Activated B cell treated with CpG ODN at 0.5 μM for 24 hours (primary cell): ENCODE measurements at places on chromosomes 4 and X.

DNA sequence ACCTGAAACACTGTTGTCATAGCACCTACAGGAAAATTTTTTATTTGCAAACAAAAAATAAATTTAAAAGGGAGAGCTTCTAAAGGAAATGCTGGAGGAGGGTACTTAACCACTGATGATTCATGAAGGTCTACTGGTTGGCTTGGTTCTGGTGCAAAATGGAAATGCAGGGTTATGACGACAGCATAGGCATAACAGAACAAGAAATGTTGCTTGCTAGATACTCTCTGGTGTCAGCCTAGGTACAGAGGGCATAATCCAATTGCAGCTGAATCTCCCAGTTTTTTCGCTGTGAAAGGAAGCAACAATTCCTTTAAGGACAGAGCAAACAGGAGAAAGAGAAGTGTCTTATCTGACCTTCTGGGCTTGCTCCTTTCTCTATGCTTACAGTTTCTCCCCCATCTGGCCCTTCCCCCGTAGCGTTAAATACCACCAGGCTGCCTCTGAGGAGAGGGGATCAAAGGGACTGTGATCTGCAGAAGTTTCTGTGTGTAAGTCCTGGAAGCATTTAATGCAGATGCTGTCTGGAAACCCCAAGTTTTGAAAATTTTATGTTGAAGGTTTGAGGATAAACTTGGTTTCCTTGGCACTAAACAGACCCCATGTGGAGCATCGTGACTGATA is 23.7 kb upstream of the CASK start:
- DNase-seq: no peak

DNA sequence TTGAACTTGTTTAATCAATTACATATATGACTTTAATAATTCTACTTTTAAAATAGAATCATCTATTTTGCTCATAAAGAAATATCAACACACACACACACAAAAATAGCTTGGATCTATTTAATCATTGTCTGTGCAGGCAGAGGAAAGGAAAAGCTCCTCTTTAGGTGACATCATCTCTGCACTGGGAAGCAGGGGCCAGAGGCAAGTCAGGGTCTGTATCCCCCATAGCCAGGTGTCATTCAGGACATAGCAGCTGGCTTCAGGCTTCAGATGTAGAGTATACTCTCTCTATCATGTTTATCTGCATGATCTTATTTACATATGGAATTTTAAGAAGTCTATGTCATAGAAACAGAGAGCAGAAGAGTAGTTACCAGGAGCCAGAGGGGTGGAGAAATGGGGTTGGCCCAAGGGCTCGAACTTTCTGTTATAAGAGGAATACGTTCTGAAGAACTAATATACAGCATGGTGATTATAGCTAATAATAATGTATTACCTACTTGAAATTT is 110.4 kb upstream of the LDB2 start:
- DNase-seq: no peak

- DNase-seq: no peak
Measured at GRCh38 chr4:2961421-2961810, 1.8 kb downstream of the NOP14 start.

DNA sequence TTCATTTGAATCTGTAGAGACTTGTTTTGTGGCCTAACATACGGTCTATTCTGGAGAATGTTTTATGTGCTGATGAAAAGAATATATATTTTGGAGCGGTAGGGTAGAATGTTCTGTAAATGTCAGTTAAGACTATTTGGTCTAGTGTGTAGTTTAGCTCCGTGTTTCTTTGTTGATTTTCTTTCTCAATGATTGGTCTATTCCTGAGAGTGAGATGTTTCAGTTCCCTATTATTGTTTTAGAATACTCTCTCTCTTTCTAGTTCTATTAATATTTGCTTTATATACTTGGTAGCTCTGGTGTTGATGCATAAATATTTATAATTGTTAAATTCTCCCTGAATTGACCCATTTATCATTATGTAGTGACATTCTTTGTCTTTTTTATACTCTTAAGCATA is 236.5 kb downstream of the GLUD2 start:
- no peak for DNase-seq

DNA sequence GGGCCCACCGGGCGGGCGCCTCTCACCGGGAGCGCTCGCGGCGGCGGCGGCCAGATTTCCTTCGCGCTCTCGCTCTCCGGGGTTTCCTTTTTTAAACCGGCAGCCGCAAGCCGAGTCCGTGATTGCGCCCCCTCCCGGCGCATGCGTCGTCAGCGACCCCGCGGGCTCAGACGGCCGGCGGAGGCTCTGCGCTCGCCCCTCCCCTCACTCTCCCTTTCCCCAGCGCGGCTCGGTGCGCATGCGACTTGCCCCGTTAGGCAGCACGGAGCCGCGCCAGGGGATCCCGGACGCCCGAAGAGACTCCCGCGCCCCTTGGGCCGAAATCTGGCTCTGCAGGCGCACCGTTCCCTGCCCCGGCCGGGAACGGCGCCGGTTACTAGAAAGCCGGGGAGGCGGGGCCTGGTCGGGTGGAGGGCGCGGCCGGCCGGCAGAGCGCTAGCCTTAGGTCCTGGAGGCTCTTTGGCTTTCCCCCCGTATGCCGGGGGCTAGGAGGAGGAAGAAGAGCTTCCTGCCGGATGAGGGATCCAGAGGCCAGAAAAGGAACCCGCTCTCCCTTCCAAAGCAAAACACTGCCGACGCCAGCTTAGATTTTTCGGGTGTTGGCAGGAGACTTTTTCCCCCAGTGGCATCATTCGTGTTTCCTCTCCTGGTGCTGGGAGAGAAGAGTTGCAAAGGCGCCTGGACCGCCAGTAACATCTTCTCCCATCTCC is at the start of gene CLOCK:
TSS of gene CLOCK (minus strand) at position 154 of the 710 bp plus-strand sequence. CDS start 64,124 bp downstream, outside the sequence.
- DNase-seq: peak; percentile 88

DNA sequence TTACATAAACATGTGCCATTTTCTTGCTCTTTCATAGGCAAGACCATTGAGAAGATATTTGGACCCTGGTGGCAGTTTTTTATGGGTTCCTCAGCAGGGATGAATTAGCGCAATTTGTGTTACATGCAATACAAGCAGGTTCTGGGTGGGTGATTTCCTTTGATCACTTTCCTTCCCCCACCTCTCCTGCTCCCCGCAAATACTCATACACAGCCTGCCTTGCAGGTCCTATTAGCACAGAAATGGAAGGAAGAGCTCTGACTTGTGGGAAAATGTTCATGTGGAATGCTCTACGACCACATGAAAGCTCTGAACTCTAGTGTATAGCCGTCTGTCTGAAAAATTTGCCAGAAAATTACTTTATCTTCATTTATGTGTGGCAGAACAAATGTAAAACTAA is 361.0 kb upstream of the FAT1 start:
- DNase-seq: no peak

DNA sequence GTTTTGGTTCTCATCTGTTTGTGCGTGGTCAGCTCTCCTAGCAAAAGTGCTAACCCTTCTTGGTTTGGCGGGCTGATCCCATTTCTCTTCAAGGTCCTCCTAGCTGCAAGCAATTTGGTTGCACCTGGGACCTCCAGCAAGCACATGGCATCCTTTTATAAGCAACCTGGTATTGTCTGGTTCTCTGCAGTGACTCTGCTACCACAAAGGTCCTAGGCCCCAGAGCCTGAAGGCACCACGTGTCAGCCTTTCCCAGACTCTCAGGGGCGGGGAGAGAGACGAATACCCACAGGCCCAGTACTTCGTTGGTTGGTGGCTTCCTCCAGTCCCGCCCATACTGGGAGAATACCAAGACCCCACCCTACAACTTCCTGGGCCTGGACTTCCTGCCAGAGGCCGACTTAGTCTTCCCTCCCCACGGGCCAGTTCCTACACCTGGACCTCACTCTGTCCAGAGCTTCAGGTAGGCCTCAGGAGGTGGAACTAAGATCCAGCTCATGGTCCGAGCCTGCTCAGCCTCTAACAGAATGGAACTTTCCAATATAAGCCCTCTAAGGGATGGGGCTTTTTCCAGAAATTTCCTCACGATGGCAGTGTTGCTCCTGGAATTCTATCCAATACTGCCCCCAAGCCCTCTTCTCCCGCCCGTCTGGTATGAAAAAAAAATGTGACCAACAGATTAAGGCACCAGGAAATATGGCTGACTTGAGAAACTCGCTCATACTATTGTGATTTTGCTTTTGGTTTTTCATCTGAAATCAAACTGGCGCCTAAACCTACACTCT is 192.5 kb upstream of the STK26 start:
- DNase-seq: peak; percentile 17

- no peak for DNase-seq
Measured at GRCh38 chr4:144705601-144706590, 59.9 kb downstream of the HHIP start.

DNA sequence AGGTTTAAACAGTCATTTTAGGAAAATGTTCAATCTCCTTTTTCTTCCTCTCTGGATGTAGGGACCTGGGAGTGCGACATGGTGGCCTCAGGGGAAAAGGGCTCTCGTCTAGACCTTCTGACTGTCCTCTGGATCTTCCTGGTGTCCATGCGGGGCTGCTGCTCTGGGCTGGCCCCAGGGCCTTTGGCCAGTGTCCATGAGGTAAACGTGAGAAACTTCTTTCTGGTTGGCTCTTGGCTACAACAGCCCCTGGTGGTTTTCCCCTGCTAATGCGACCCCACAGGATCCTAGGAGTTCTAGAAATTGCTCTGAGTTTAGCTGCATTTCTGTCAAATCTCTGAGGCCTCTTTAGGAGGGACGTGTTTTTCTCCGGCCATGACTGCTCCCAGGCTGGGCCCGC is 85.7 kb downstream of the MFAP3L start:
- no peak for DNase-seq

- peak; percentile 46 for DNase-seq
Measured at GRCh38 chr4:152535360-152535902, 461 bp downstream of the FBXW7 start.

DNA sequence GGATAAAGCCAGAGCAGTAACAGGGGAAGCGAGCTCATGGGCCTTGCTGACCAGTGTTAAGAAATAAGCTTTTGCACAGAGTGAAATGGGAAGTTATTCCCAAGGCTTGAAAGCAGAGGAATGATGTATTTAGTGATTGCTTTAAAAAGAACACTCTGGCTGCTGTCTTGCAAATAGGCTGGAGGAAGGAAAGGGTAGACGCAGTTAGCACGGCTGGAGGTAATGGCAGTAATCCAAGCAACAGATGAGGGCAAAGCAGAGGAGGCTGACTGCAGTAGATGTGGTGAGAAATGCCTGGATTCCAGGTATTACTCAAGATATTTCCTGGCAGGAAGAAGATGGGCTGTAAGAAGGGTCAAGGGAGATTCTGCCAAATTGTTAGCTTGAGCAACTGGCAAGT is 1342.3 kb upstream of the AGA start:
- no peak for DNase-seq

DNA sequence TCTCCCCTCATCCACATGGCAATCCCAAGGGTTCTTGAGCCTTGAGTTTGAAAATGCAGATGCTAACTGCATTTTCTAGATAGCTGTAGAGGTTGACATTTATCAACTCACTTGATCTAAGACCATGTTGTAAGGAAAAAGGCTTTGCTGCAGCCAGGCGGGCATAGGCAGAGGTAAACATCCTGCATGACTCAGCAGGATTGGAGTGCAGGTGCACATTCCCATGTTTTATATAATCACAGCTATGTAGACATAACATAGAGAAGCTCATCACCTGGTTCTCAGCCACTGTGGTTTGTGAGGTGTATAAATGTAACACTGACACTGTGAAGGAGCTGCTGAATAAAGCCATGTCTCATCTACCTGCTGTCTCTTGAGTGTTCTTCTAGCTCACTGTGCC is 62.3 kb upstream of the PDE5A start:
- DNase-seq: no peak

DNA sequence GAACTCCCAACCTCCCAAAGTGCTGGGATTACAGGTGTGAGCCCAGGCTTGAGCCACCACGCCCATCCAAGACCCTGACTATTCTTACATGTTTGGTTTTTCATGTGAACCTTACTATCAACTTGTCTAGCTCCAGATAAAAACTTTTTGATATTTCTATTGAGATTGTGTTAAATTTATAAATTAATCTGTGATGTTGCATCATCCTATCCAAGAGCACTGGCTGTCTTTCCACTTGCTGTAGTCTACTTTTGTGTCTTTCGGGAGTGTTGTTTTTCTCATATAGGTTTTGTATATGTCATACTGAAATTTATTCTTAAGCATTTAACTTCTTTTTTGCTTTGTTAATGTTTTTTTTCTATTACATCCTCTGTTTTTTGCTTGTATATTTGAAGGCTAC is 34.6 kb downstream of the BRCC3 start:
- no peak for DNase-seq

DNA sequence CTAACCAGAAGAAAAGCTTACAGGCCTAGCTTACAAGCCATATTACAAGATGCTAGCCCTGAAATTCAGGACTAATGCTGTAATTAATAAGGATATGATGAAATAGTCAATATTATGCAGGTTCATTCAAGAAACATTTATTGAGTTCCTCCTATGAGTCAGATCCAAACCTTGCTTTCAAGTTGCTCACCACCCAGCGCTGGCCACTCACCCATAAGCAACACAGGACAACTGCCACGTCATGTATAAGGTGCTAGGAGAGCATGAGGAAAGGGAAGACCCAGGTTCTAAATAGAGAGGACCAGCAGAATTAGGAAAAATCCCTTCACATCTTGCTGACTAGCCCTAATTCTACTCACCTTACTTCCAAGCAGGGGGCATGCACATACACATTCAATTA is 23.3 kb downstream of the MAML3 start:
- DNase-seq: no peak

GRCh38 chr4:185343726-185344581 is 51.8 kb downstream of the LRP2BP start:
- DNase-seq: no peak

DNA sequence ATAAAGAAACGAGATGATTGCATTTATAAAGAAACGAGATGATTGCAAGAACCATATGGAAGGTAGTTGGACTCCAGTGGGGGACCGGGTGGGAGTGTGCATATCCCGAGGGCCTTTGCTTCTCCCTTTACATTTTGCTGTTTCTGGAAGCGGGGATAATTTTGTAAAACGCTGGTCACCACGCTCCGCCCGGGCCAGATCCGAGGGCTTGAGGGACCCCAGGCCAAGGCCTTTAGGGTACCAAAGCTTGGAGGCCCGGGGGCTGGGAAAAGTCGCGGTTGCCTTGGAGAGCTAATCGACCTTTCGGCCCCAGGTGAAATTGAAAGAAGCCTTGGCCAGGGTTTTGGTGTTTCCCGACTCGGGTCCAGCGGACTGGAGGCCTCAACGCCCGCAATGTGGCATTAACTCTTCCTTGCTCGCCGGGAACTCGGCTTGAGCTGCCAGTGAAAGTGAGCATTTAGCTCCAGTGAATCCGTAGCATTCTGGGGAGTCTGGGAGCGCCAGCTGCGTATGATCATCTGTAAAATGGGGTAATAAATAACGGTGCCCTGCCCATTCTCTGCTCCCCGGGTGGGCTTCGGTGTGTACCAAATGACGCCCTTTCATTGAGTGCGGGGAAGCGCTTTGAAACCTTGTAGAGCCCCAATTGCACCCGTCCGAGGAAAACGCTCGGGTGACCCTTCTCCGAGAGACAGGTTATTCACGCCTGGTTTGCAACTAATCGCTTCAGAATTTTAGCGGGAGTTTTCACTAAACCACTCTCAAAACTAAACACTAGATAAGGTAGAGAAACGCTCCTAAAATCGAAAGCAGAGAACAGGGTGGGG is 4.5 kb downstream of the NKX3-2 start:
- no peak for DNase-seq

- DNase-seq: no peak
Measured at GRCh38 chrX:85591536-85591935, 212.1 kb upstream of the POF1B start.
